Activated effector memory CD4-positive, alpha-beta T cell treated with anti-CD3 and anti-CD28 coated beads, Interleukin-2, amount 50 U/mL, for 16 hours (primary cell): ENCODE measurements at places on chromosomes 3 and 15.

DNA sequence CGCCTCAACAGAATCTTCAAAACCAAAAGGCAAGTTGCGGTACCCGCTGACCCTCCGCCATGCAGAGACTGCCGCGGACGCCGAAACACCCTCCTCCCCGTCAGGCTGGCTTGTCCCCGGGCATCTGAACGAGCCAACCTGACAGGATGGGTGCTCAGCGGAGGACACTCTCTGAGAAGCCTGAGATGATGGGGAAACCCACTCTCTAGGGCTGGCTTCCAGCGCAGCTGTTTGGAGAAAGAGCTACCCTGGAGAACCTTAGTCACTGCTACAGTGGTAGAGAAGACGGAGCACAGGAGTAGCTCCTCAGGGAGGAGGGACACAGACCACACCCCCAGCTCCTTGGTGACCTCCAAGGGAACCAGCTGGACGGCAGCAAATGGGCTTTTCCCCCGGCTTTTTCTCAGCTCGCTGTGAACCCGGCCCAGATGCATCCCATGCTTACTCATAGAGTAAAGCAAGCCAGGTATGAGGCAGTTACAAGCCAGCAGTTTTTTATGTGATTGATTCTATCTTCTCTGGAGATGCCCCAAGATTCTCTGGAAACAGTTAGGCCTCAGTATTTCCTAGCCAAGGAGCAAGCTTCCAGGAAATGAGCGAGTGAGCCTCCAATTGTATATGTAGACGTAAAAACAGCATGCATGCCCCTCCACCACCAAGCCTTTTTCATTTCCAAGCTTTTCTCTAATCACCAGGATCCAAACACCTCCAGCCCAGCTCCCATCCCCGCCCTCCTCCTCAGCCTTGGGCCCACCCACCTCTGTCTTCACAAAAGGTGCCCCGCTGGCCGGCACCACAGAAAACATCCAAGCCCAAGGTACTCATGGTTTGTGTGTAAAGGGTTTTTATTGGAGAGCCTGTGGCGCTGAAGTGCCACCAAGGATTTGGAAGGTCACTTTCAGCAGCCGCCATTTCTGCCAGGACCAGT, 38.7 kb downstream of the FAM174B start:
- DNase-seq: peak; percentile 57

DNA sequence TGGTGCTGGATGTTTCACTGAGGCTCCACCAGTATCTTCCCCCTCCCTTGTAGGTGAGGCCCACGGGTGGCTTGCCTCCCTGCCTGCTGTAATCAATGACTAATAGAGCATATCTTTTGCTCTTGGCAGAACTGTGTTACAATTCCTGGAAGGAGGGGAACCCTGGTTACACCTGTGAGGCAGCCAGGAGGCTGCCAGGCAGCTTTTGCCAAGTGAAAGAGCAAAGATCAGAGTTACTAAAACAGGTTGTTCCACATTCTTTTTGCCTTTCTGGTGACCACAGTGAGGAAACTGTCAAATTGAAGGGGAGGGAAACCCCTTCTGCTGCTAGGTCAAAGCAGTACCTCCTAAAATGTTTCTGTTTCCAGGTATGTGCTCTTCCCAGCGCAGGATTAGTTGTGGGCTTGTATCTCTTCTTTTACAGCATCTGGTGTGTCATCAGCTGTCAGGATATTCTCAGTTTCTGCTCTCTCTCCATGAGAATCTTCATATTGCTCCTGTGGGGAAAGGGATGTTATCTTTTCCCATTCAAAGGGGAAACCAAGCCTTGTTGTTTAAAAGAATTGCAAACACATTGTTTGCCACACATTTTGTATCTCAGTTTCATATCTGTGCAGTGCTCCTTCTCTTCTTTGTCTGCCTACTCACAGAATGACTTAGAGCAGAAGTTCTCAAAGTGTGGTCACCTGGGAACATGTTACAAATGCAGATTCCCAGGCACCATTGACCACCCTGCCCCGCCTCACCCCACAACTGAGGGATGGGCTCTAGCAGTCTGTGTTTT, 137.4 kb upstream of the UMPS start:
- no peak for DNase-seq

DNA sequence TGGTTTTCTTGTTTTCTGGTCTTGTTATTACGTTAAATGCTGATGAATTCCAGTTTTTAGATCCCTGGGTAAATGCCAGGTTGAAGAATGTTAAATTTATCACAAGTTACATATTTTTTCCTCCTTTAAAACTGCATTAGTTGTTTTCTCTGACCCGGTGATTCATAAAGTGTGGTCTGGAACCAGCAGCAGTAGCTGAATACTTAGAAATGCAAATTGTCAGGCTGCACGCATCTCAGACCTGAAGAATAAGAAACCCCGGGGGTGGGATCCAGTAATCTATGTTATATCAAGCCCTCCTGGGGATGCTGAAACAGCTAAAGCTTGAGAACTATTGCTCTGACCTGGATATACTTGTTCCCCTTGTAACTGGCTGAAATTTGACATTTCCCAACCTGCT, 69.1 kb downstream of the PEX5L start:
- DNase-seq: no peak

DNA sequence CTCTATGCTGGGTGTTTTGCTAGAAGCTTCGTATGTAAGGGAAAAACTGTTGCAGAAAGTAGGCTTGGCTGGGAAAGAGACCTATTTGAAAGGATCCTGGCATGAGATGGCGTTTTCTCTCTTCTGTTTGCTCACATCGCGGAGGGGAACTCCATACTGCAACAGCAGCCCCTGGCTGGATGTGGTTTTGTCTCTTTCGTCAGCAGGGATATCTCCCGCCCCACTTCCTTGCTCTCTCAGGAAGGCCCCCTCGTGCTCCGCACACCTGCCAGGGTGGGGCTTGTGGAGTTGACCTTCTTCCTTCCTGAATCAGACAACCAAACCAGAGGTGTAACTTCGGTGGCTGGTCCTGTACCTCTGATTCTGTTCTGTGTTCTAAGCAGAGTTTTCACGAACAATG, 26.4 kb upstream of the MYZAP start:
- peak; percentile 73 for DNase-seq

GRCh38 chr3:84965141-84965540, 6.4 kb downstream of the CADM2 start:
- no peak for DNase-seq
